ENCODE measurements at places on chromosomes 2 and 18. TPM values are rescaled to one million over a fixed set of nuclear protein-coding genes. Genes with fewer than 3 reads are reported as not detected.

DOK6 gene
- 1.7 TPM for total RNA-seq

MATN3 gene
- 6.4 TPM for total RNA-seq

CYP26B1 gene
- total RNA-seq: 0.89 TPM

GRCh38 chr18:12049978-12050811, 43.4 kb upstream of the ANKRD62 start:
- no peak for DNase-seq

DNA sequence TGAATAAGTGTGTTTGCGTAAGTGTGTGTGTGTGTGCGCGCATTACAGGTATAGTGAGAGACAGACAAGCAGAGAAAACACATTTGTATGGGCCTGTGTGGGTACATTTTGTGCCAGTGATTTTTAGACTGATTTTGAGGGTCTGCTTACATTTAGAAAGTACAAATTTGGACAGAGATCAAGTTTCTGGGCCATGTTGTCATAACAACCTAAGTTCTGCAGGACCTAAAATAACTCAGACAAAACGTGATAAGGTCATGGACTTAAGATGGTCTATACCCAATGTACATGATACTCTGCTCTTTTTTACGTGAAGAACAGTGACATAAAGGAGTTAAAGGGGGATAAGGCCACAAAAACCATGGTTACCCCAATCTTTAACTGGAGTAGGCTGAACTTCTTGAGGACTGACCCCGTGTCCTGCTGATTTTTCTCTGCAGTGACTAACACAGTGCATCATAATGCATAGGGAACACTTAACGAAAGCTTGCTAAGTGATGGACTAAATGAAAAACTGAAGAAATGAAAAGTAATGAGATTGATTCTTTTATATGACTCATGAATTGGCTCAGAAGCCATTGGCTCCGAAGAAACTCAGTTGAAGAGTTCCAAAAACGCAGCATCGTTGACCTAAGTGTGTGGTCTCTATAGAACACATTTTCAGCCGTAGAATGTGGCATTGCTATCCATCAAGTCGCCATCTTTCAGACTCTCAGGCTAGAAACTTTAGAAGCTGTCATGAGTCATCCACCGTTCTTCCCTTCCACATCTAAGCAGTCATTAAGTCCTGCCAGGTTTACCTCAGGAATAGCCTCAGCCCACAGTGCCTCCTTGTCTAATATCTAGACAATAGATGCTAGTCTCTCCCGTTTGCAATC, 61.6 kb upstream of the NCOA1 start:
- no peak for DNase-seq

All from upper lobe of left lung (tissue), 6 donors.